ENCODE measurements at places on chromosomes 5 and 9. TPM values are rescaled to one million over a fixed set of nuclear protein-coding genes. Genes with fewer than 3 reads are reported as not detected.

The BARHL1 gene
- polyA plus RNA-seq: not detected

DNA sequence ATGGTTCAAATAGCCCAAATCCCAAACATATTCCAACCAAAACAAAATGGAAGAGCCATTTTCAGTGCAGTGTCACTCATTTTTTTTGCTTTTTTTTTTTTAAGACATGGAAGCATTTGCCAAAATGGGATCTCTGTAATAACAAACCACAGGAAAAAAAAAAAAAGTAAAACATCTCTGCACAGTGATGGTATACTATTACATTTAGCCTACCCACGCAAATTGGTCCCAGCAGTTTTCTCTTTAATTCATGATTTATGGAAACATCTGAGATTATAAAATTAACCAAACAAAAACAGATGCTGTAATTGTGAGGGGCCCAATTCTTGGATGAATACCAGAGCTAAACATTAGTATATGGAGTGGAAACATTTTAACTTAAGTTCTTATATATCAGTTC lies 566.6 kb downstream of the ZNF608 start:
- DNase-seq: no peak

DNA sequence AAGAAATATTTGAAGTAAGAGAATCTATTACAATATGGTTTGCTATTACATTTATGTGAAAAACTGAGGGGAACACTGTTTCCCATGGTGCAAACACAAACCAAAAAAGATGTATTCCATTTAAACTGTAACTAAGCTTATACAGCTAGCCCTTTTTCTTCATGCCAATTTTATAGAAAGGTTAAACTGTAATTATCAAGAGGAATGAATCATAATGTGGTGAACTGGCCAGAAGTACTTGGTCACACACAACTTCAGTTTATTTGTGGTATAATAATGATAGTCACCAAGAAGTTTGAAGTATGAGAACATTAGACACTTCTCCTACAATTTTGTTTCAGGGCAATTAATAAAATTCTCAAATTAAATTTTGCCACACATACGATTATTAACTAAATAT lies 177.9 kb downstream of the XRCC4 start:
- no peak for DNase-seq

The TAF1L gene
- polyA plus RNA-seq: not detected

The PCDHA1 gene
- polyA plus RNA-seq: not detected

The CAVIN4 gene
- polyA plus RNA-seq: not detected

- no peak for DNase-seq
Observed at GRCh38 chr5:154522284-154522683, 44.3 kb upstream of the HAND1 start.

DNA sequence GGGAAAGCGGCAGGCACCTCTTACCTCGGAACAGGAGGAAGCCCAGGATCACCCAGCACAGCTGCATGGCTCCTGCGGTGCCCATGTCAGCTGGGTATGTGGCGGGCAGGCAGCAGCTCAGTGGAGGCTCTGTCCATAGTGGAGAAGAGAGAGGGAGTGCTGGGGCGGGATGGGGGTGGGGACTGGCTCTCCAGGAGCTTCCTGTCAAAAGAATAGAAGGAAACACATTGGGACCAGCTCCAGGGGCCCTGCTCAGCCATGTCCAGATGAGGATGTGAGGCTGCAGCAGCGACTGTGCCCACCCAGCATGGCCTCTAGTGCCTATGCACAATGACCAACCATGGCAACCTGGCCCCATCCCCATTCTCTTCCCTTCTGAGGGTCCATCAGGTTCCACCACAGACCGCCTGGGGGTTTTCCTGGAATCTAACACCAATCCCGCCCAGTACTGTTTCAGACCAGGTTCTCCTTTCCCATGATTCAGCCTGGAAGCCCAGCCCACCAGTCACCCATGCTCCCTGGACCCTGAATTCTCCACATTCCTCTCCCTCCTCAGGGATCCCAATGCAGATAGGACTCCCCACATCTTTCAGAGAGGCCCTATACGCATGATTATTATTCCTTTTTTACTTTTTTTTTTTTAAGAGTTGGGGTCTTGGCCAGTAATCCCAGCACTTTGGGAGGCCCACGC lies at the start of gene ECSCR:
Gene ECSCR (minus strand): TSS at position 158 of the 691 bp plus-strand sequence. CDS start 73 bp downstream, at position 85.
- no peak for DNase-seq

The SHISAL2B gene
- polyA plus RNA-seq: not detected

The MRPL36 gene
- polyA plus RNA-seq: 231 TPM

DNA sequence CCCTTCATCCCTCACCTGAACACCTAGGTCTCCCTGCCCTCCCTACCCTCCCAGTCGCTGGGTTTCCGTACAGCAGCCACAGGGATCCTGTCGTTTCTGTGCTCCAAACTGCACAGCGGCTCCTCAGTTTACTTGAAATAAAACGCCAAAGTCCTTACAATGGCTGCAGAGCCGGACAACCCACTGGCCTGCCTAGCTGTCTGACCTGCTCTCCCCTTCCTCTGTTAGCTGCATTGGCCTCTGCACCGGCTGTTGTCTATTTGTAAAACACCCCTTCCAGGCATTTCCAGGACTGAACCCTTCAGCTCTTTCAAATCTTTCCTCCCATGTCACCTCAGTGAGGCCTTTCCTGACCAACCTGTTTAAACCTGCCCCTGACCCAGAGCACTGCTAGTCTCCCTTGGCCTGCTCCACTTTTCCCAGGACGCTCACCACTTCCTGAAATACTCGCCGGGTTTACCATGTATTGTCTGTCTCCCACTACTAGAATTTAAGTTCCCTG lies 9.1 kb upstream of the MGAT1 start:
- no peak for DNase-seq

The CCDC183 gene
- polyA plus RNA-seq: 0.55 TPM

GRCh38 chr5:73231246-73231778 lies 58.3 kb downstream of the TMEM174 start:
- no peak for DNase-seq

The TAL2 gene
- 0.44 TPM for polyA plus RNA-seq

DNA sequence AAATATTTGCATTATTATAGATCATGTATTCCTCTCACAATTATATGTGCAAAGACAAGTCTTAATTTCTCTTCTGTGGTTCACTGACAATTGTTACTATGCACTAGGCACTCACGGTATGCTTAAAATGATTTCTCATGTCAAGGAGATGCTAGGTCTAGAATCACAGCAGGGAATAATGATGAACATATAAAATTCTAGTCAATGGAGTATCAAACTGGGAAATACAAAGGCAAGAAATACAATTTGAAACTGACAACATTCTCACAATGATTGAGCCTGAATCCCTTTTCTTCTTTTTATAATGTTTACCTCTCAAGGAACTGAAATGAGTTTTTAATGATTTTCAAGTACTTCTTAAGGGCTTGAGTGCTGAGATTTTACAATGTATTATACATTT lies 302.3 kb upstream of the GRAMD2B start:
- DNase-seq: no peak

DNA sequence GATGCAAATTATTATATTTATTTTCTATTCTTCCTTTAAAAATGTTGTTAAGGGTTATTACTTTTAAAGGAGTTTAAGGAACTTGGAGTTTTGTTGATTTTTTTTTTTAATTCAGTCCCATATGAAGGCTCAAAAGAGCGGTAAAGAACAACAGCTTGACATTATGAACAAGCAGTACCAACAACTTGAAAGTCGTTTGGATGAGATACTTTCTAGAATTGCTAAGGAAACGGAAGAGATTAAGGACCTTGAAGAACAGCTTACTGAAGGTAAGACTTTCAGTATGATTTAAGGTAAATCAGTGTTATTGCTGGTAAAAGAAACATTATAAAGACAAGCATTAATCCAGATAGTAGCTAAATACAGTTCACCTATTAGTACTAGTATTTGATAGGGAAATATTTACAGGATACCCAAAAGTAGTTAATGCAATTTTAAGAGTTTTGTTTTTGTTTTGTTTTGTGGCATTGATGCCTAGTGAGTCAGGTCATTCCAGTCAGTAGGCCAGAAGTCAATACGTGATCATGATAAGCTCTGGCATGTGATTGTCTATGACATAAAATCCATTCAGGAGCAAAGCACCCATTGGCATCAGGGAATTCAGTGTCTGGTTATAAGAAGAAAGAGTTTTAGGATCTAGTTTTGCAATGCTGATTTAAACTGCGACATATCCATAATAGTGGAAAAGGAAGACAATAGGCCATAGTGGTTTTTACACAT lies 49.2 kb downstream of the CNTRL start:
- DNase-seq: no peak

DNA sequence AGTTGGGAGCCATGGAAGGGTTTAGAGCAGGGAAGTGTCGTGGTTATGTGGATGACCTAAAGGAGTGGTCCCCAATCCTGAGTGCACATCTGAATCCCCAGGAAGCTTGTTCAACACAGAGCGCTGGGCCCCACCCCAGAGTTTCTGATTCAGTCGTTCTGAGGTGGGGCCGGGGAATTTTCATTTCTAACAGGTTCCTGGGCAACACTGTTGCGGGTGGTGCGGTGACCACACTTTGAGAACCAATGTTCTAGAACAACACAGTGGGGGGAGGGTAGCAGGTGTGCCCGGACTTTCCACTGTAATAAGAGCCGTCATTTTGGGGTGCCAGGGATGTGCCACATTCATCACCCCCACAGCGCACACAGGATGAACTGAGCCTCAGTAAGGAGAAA lies 39.3 kb downstream of the DUSP1 start:
- DNase-seq: no peak

The ENHO gene
- polyA plus RNA-seq: not detected

DNA sequence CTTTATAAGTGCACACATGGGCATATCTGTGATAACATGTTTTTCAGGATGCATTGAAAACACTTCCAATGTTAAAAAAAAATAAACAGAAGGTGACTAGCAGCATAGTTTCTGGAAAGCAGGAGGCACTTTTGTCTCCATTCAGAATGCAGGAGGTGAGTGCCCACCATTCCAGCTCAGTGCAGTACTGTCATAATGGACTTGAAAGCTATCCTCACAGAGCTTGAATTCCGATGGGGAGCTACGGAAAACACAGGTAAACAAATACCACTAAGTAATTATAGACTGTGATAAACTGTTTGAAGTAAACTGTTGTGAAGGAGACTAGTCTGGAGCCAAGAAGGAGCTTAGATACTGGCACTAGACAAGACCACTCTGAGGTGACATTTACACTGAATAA lies 9.9 kb downstream of the FBN2 start:
- no peak for DNase-seq

GRCh38 chr5:44542470-44542869 lies 153.2 kb upstream of the FGF10 start:
- no peak for DNase-seq

DNA sequence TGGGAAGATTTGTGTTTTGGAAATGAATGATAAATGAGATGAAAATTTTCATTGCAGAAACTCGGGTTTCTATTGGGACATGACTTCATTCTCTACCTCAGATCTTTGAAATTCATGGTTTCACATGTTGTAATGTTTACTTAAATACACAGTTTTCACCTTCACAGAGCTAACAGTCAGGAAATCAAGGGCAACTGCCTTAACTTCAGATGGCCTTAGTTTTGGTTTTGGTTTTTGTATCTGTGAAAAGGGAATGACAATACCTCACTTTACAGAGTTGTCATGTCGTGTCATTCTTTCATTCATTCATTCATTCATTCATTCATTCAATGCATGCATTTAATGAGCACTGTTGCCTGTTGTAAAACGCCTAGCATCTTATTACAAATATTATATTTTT lies 41.9 kb downstream of the NIM1K start:
- no peak for DNase-seq

GRCh38 chr9:3497857-3498256 lies 27.9 kb downstream of the RFX3 start:
- no peak for DNase-seq

GRCh38 chr5:38871790-38872551 lies 26.2 kb downstream of the OSMR start:
- no peak for DNase-seq

DNA sequence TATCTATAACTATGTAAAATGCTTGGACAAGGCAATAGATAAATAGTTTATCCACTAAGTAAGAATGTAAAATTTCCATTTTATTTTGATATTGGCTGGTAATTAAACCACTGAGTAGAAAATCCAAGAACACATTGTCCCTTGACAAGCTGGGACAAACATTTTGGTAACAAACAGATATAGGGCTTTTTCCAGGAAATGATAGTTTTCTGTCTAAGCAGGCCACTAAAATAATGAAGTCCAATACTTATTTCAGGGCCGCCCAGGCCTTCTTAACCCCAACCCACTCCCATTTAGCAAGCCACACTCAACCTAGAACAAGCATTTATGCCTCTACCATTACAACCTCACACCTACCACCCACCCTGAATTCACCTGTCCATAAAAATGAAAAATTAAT lies 368.6 kb downstream of the PRELID2 start:
- DNase-seq: no peak

DNA sequence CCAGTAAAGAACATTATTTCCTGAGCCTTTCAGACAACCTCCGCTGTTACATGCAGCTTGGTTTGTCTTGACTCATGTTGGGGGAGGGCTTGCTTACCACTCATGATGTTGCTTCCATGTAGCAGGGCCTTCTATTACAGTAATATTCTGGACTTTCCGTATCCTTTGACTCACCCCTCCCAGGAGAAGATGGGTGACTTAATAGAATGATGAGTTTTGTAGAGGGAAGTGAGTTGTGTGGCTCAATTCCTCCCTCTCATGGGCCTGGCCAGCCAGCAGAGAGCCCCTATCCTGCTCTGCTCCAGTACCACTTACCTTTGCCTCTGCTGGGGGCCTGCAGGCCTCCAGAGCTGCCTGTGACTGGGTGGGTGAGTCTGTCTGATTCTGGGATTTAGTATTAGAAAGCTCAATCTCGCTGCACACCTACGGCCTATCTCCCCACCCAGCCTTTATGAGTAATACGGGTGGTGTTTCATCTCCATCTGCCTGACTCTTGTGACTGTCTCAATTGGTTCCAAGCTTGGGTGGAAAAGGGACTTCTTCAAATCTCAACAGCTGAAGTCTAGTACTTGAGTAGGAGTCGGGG lies 52.6 kb upstream of the KLF9 start:
- no peak for DNase-seq

The GPRIN1 gene
- polyA plus RNA-seq: 0.74 TPM

The MRPL50 gene
- polyA plus RNA-seq: 34.8 TPM

DNA sequence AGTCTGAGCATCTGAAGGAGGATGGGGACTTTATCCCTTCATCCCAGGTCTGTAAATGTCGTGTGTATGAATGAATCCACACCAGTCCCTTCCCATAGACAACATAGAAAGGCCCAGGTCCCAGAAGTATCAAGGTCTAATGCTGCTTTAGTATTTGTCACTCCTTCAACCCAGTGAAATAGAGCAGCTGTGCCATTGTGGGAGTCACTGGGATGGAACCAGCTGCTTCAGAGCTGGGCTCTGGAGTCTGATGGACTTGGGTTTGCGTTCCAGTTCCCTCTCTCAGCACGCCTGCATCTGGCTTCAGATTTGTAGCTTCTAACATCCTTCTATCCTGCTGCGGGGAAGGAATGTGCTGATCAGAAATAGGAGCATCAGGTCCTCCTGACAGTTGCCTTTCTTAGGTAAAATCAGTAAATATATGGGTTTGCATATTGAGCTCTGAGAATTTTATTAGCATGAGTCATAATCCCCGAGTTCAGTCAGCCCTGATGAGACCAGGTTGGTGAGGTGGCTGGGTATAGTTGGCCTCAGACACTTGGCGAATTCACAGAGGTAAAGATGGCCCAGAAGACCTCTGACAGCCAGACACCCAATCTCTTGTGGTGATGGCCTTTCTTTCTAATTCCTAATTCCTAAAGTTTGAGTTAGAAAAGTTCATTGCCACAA lies 10.1 kb downstream of the ACO1 start:
- DNase-seq: no peak
